Chondrocyte (in vitro differentiated cells): ENCODE measurements at places on chromosomes 13 and 19.
A peak's percentile ranks its signal among the peaks of the same experiment; 100 is the strongest.

DNA sequence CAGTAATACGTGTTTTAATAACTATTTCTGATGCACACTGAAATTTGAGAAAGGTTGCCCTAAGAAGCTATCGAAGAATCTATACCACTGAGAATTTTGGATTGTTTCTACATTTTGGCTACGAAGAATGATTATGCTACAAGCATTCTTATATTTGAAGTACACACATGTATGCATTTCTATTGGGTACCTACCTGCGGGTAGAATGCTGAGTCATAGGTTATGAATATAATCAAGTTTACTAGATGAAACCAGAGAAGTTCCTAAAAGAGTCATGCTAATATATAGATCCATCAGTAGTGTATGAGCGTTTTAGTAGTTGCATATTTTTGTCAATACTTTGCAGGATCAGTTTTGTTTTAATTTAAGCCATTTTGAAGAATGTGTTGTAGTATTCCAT is 62.0 kb upstream of the PCDH20 start:
- DNase-seq, result no peak

DNA sequence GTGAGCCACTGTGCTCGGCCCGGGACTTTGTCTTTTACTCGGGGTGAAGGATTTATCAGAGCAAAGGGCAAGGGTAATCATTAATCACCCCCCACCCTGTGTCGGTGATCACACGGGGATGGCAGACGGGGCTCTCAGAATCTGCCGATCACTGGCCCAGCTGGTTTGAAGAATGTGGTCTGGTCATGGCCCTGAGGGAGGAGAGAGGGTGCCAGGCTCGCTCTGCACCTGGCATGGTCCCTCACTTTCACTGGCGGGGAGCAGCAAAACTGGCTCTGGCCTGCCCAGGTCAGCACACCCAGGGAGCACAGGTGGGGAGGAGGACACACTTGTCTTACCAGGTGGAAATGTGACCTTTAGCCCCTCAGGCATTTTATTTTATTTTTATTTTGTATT is 10.2 kb downstream of the REEP6 start:
- no peak for DNase-seq

GRCh38 chr19:37334179-37335071 is 36.5 kb upstream of the ZNF527 start:
- DNase-seq, result no peak

GRCh38 chr19:5030822-5031221 is 61.9 kb downstream of the KDM4B start:
- DNase-seq, result peak; percentile 92

- DNase-seq, result no peak
Observed at GRCh38 chr13:37618554-37618953, 20.0 kb upstream of the POSTN start.

DNA sequence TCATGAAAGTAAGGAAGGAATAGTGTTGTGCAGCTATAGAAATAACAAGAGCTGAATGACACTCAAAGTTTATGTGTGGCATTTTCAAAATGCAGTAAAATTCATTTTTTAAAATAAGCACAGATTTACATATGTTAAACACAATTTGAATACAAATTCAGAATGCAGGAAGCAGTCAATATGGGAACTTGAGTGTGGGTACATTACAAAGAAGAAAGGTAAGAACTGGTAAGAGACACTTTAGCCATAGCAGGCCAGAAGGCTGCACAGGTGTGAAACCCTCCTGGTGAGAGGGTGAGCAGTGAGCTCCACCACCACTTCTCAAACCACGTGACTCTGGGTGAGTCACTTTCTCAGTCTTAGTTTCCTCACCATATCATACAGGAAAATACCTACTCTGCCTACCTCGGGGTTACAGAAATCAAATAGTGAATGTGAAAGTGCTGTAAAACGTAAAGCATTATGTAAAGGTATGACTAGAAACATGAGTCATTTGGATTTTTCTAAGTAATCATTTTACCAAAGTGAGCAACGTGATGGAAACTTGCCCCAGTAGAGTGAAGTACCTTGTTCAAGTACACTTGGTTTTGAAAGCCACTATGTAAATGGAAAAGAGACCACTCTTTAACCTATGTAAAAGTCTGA is 40.5 kb downstream of the USP12 start:
- DNase-seq, result no peak
